Stimulated activated CD8-positive, alpha-beta memory T cell treated with anti-CD3 and anti-CD28 coated beads, Interleukin-4, amount 100 ng/mL, for 1 hour (primary cell): ENCODE measurements at places on chromosomes 5 and 9.

- DNase-seq = no peak
Measured at GRCh38 chr9:136747161-136748060, 914 bp downstream of the LCN6 start.

DNA sequence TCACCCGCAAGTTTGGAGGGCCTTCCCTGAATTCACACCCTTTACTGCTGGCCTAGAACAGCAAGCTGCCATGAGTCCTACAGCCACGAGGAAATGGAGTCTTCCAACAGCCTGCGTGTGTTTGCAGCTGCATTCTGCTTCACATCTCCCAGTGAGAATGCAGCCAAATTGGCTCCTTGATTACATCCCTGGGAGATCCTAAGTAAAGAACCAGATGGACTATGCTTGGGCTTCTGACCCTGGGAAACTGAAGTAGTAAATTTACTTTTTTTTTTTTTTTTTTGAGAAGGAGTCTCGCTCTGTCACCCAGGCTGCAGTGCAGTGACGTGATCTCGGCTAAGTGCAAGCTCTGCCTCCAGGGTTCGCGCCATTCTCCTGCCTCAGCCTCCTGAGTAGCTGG lies 617.0 kb upstream of the CDH18 start:
- DNase-seq = no peak

DNA sequence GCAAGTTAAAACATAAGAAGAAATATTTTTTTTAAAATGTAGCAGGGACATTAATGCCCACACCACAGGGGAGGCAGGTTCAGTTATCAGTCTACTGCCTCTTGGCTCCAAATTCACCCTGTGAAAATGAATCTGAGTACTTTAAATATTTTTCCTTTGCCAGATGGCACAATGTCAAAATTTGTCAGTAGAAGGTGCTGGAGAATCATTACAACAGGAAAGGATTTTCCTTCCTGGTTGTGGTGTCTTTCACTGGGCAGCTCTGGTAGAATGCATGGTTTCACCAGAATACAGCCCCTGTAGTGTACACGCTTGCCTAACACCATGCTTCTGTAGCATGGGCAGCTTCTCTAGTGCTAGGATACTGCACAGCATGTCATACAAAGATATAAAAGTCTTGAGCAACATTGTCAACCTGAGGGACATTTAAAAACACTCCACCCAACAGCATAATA lies 9.7 kb upstream of the SREK1 start:
- DNase-seq = no peak

GRCh38 chr9:72586388-72587130 lies 65.2 kb downstream of the TMC1 start:
- DNase-seq = no peak

DNA sequence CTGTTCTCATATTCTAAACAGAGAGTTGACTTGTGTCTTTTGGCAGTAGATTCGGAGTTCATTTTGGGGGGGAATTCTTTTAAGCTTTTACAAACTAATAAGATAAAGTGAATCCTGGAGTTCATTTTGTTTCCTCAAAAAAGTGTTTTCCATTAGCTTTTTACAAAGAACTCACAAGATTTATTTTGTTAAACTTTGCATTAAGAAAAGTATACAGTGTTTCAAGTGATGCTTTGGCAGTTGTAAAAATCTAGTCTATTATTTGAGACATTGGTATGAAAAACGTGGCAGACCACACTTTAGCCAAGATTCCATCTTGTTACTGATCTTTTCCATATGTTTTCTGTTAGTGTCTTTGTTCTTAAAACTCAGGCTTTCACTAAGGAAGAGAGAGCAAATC lies 1.2 kb upstream of the OMD start:
- no peak for DNase-seq

DNA sequence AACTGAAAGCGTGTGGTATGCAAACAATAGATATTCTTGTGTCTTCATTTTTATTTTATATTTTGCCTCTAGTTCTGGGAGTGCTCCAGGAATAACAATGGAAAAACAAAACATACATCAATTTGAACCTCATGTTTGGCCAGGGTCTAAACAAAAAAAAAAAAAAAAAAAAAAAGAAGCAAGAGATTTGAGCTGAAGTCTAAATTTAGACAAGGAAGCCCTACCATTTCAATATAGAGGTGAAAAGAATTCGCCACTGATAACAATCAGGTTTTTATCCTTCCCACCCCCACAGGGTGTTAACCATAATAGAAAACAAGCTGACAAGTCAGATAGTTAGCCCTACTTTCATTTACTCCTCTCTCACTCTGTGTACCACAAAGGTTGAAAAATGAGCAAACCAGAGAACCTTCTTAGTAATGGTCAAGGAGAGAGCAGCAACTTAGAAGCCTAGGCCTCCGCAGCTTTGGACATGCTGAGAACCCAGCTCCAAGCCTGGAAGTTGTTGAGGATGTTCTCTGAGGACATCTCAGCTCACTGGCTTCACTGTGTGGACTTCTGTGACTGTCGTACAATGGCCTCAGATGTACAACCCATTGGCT lies 118.2 kb upstream of the HMHB1 start:
- DNase-seq = no peak

GRCh38 chr9:116325924-116326323 lies 172.3 kb downstream of the PAPPA start:
- no peak for DNase-seq

DNA sequence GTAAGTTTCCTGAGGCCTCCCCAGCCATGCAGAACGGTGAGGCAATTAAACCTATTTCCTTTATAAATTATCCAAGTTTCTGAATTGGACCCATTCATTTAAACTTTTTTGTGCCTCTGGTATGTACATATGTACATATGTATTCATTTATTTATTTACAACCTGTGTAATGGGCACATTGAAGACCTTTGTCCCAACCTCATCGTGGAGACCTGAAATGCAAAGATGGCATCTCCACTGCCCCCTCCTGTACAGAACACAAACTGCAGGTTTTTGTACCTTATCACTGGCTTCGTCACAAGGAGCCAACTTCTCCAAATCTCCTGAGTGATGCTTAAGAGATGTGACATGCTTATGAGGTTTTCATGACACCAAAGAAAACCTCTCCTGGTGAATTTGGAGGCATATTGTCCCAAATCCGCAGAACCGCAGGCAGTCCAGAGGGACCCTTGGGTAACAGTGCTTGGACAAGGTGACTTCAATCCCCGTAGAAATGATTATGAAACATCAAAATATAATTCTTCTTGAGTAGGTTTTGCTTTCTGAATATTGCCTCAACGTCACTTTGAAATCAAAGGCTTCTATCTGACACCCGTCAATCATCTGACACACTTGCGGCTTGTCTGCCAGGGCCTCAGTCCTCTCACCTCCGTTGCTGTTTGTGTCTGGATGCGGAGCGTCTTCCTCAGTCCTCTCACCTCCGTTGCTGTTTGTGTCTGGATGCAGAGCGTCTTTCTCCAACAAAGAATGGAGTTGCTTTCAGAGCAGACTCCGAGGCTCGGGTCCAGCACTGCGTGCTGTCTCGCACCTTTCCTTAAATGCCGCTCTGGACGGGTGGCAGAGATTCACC lies 135.0 kb upstream of the IRX4 start:
- no peak for DNase-seq

- no peak for DNase-seq
Measured at GRCh38 chr9:69023650-69024049, 9.7 kb upstream of the PRKACG start.

DNA sequence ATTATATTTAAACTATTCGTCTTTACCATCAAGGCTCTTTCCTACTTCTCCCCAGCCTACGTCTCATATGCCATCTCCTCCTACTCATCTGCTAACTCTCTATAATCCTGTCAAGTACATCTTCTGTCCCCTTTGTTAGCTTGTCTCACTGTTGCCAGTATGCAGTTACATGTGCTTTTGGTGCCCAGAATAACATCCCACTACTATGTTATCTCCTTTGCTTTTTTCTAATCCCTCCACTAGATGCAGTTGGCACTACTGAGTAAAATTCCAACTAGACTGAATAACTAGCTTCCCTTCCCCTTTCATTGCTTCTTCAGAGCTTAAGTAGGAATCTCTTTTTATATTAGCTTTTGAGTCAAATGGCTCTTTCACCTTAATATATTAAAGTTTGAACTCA lies 3.0 kb upstream of the ARRDC3 start:
- no peak for DNase-seq

- no peak for DNase-seq
Measured at GRCh38 chr9:136419092-136419420, 8.6 kb downstream of the PMPCA start.

GRCh38 chr9:1179366-1179765 lies 129.2 kb downstream of the DMRT2 start:
- DNase-seq = no peak

- DNase-seq = no peak
Measured at GRCh38 chr5:53023969-53024368, 34.8 kb downstream of the ITGA2 start.

DNA sequence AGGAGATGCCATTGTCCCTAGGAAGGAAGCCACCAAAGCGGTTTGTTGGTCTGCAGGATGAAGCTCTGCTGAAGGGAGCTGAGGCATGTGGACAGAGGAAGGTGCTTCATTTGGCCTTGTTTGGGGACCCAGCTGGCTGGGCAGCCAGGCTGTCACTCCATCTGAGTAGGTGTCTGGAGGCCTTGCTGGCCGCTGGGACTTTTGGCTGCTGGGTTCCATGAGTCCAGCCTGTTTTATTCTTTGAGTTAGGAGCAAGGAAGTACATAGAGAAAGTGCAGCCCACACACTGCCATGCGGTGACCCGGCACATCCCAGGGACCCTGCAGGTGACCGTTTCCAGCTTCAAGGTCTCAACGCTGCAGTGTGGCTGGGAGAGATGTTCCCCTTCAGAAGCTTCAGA lies 251.2 kb upstream of the IRX4 start:
- no peak for DNase-seq

GRCh38 chr5:56683281-56683680 lies 132.1 kb upstream of the MAP3K1 start:
- no peak for DNase-seq

GRCh38 chr9:71850996-71851395 lies 60.0 kb downstream of the ABHD17B start:
- no peak for DNase-seq

GRCh38 chr9:128765499-128765898 lies 6.2 kb downstream of the ZER1 start:
- no peak for DNase-seq

DNA sequence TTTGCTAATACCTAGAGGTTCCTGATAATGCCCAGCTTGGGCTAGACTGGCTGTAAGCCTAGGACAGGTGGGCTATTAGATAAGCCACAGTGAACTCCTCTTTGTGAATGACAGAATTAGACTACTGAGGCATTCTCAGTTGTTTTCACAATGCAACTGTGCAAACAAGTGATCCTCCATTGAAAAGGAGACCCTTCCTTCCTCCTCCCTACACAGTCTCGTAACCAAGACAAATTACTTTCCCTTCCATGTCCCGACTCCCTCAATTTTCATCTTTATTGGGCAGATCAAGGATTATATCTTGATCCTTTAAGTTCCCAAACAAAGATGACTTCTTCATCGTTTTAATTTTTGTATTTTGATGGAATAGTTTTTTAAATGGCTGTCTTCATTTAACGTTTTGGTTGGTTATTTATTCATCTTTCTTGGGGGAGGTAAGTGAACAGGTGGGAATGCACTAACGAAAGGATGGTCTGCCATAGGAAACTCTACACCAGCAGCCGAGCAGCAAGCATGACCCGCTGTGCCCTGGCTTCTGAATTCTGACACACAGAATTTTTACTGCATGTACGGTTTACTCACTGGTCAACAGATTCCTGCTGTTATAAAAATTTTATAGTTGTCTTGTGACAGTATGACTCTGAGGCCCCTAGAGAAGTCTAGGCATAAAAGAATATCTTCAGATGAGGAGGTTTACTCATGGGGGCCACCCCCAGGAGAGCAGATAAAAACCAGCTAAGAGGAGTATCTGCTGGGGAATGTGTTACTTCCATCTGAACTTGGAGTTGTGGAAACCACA lies 137.5 kb upstream of the TUT7 start:
- DNase-seq = no peak

DNA sequence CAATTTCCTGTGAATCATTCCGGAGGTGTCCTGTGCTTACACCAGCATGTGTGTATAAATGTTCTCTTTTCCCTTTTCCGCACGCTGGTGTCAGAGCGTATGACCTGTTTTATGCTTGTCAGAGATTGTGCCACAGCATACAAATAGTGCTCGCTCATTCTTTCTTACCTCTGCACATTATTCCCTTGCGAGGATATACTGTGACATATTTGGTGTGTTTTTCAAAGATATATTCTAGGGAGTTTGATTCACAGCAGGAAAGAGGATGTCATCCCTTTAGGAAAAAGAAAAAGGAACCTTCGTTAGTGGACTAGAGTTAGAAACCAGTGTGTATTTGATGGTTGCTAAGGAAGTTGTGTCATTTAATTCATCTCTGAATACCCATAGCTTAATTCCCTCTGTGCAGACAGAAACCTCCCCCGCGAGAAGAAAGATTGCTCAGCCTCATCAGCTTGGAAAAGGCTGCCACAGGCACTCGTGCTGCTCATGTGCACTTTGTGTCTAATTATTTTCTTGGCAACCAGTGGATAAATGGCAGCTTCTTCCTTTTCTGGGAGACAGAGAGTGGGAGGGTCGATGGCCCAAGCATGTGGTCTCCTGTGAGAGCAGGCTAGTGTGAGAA lies 14.7 kb upstream of the CCIN start:
- no peak for DNase-seq

DNA sequence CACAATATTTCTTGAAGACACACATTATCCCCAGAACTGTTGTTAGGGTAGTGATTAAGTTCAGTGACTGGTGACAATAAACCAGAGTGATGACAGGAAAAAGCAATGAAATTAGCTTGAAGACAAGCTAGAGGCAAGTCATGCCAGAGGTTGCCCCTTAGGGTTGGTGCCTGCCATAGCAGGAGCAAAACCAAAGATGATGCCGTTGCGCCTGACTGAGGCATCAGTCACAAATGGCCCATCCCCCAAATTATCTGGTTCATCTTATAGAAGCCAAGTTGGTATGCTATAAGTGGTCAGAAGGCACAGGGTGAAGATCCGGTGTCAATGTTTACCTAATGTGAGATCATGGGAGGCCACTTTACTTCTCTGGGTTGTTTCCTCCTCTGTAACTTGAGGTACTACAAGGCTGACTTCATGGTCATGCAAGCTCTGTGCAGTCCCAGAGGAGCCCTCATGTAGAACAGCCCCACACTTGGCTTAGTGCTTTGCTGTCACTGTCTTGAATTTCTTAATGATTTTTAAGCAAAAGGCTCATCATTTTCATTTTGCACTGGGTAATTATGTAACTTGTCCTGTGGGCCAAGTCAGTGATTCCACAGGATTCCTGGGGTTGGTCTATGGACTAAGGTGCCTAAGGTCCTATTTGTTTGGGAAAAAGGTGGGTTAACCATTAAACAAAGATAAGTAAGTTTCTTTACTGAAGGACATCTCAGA lies 211.3 kb downstream of the MAN2A1 start:
- no peak for DNase-seq

GRCh38 chr5:130479045-130479804 lies 575.0 kb downstream of the CHSY3 start:
- no peak for DNase-seq
